Lung (tissue), 17 donors: ENCODE measurements at places on chromosomes 5 and 9.

- no peak for DNase-seq
These were observed 29.9 kb downstream of the IRX2 start for GRCh38 chr5:2721385-2722138.

GRCh38 chr9:34746526-34746925 is 36.6 kb upstream of the CCL21 start:
- no peak for DNase-seq

GRCh38 chr5:79932510-79933504 is 58.3 kb downstream of the MTX3 start:
- no peak for DNase-seq

GRCh38 chr5:133727636-133728035 is 115.3 kb upstream of the FSTL4 start:
- DNase-seq: no peak
